ENCODE measurements at places on chromosomes 6 and 20. TPM values are rescaled to one million over a fixed set of nuclear protein-coding genes. Genes with fewer than 3 reads are reported as not detected.

DNA sequence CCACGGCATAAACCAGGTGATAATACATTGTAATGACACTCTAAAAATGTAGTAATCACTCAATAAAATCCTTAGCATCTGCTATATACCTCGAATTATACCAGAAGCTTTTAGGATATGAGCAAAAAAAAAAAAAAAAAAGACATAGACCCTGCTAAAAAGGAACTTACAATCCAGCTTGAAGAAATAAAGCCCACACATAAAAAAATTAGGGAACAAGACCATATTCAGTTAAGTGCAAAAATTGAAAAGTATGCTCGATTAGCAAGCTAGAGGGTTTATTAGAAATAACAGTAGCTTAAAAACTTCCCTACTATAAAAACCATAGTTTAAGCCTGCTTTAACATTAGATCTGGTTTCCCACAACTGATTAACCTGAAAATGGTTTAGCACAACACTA is 135.6 kb downstream of the GMPR start:
- DNase-seq = no peak

DNA sequence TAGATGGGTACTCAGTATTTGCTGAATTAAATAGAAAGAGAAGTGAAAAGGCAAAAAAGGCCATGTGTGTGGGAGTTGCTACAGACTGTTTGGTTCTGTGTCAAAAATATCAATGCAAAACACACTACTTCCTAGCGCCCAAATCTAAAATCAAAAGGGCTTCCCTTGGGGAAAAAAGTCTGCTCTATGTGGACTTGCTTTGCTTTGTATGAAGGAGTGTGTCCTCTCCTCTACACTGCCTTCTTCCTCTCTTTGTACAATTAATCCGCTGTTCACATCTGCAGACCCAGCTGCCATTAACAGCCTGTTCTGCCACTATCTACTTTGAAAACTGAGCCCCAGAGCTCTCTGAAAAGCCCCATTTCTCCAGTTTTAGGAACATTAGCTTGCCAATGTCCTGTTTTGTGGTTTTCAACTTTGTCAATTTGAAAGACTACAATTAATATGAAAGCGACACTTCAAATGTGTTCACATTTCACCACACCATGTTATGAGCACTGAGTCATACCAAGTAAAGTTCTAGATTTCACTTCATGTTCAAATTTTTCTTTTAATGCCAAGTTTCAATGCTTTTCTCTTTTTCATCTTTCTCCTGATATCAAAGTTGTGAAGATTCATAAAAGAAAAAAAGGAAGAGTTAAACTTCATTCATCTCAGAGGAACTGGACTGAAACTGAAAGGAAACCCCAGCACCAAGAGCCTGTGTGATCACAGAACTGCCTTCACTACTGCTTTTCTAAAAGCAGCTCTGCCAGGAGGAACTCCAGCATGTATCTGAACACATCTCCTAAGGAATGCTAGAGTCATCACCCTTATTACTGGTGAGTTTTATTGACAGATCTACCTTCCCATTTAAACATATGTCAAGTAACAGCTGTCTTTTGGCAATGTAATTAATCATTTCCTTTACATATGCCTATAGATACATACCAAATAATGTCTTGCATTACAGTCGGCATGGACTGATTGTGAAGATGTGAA is 102.6 kb downstream of the KIF13A start:
- peak; percentile 39 for DNase-seq

GRCh38 chr20:12723811-12724210 is 285.0 kb upstream of the SPTLC3 start:
- DNase-seq = no peak

PDE7B gene
- not detected for total RNA-seq
